ENCODE measurements at places on chromosomes 4 and X.
A peak's percentile ranks its signal among the peaks of the same experiment; 100 is the strongest.

DNA sequence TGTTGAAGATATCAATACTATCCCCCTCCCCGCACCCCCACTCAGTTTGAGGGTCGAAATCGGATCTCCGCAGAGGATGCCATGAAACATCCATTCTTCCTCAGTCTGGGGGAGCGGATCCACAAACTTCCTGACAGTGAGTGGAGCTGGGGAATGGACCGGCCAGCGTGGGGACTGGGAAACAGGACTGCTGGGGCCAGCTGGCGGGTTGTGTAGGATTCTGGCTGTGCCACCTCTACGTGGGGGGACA lies 5.5 kb upstream of the USP11 start:
- DNase-seq, result no peak

GRCh38 chrX:38732866-38733265 lies 68.4 kb upstream of the MID1IP1 start:
- no peak for DNase-seq

- no peak for DNase-seq
Measured at GRCh38 chr4:109665783-109666485, 37.3 kb downstream of the CASP6 start.

GRCh38 chr4:186272699-186273391 lies 6.9 kb downstream of the F11 start:
- no peak for DNase-seq

- no peak for DNase-seq
Measured at GRCh38 chrX:43224496-43224895, 431.6 kb upstream of the MAOA start.

- peak; percentile 56 for DNase-seq
Measured at GRCh38 chr4:106238820-106239420, 77.1 kb downstream of the TBCK start.

GRCh38 chr4:143346206-143346605 lies 9.5 kb downstream of the GAB1 start:
- no peak for DNase-seq

- peak; percentile 68 for DNase-seq
Measured at GRCh38 chr4:74189331-74190043, 31.6 kb downstream of the MTHFD2L start.

GRCh38 chr4:19455850-19456602 lies 795.7 kb upstream of the SLIT2 start:
- DNase-seq, result no peak

DNA sequence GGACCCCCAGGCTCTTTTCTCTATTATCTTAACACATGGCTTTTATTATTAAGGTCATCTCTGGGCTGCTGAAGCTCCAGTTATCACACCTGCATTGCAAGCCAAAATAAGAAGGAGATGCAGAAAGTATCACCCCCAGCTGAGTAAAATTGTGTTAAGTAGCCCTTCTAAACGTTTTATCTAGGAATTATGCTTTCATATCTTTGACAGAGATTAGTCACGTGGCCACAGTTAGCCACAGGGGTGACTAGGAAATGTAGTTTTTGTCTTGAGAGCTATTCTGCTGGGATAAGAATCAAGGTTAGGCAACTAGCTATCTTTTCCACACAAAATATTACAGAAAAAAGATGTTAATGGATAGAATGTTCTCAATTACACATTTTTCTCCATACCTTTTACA lies 102.1 kb downstream of the ANXA3 start:
- DNase-seq, result no peak

- DNase-seq, result no peak
Measured at GRCh38 chr4:152981278-152981677, 45.2 kb downstream of the FHDC1 start.

GRCh38 chr4:153533387-153533786 lies 67.2 kb downstream of the TMEM131L start:
- no peak for DNase-seq

- no peak for DNase-seq
Measured at GRCh38 chrX:153379508-153379907, 21.6 kb downstream of the PNMA6E start.

- no peak for DNase-seq
Measured at GRCh38 chr4:146407257-146407656, 114.5 kb downstream of the SLC10A7 start.

GRCh38 chr4:152045449-152045806 lies 284.6 kb upstream of the GATB start:
- no peak for DNase-seq

DNA sequence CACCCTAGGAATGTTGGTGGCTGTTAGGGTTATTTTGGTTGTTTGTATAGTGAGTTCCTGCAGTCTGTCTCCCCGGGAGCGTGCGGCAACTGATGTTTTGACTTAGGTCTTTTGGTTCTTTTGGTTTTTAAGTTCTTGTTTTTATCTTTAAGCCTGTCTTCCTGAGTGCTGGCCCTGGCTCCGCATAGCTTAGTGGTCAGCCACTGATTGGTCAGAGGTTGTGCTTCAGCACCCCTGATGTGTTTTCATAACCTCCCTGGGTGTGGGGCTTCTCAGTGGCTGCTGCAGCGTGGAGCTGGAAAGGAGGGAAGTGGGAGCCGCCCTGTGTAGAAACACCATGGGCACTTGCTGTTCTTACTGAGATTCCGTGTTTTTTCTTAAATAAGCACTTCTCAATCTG lies 5.1 kb downstream of the PIGG start:
- no peak for DNase-seq

DNA sequence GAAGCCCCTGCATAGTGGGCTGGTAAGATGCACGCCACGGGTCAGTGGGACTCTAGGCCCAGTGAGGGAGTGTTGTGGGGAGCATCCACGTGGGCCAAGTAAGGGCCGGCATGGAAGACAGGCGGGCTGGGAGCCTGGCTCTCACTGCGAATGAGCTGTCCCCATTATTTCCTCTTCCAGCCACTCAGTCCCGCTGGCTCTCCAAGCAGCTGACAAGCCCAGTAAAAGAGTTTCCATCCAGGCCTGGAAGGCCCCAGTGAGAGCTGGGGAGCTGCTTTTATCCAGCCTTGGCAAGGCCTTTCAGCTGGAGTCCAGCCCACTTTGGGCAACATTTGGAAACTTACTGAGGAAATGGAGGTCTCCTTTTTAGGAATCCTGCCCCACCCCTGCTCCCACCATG lies 24.9 kb downstream of the APLN start:
- no peak for DNase-seq

DNA sequence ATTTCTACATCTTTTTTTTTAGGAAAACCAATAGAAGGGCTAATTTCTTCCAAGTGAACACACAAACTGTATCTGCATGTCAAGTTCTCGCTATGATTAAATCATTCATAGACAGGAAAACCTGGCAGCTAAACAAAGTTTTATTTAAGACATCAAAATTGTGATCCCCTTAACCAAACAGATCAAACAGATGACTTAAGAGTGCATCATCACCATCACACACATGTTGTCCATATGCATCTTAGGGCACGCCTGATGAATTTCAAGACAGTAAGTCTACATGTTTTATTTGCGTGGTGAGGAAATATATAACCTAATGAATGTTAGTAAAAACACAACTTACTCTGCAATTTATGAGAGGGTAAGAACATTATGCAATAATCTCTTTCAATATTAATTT lies 317.0 kb upstream of the ANXA10 start:
- DNase-seq, result no peak

DNA sequence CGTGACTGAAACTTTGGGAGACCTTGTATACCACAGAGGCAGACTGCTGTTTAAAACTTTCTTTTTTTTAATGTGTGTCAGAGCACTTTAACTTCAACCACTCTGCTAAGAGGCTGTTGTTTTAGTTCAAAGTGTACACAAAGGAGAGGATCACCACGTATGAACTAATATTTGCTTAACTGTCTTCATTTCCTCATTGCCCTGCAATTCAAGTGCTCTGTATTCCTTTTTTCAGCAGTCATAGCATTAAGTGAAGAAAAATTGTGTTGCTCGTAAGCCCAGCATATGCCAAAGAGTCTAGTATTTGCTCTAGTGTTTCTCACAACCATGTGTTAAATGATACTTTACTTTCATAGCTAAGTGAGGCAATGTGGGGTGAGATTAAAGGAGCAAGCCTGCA lies 63.0 kb upstream of the HHIP start:
- no peak for DNase-seq

- DNase-seq, result no peak
Measured at GRCh38 chrX:108223585-108223984, 132.0 kb downstream of the ATG4A start.

DNA sequence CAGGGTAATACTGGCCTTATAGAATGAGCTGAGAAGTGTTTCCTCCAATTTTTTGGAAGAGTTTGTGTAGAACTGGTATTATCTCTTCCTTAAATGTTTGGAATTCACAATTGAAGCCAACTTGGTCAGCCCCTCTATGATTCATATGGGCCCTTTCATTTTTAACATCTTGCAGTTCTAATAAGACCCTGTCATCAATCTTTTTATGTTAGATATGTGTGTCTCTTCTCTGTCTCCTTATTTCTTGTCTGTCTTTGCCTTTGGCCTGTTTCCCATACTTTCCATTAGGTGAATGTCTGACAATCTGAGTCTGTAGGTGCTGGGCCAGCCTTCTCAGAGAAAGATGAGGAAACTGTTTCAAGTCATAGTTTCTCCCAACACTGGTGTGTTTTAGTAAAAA lies 88.7 kb downstream of the SLC16A2 start:
- no peak for DNase-seq

- DNase-seq, result peak; percentile 29
Measured at GRCh38 chrX:101287402-101287801, 3.7 kb downstream of the TAF7L start.

- DNase-seq, result peak; percentile 74
Measured at GRCh38 chr4:169268951-169269760, 1.6 kb downstream of the SH3RF1 start.

DNA sequence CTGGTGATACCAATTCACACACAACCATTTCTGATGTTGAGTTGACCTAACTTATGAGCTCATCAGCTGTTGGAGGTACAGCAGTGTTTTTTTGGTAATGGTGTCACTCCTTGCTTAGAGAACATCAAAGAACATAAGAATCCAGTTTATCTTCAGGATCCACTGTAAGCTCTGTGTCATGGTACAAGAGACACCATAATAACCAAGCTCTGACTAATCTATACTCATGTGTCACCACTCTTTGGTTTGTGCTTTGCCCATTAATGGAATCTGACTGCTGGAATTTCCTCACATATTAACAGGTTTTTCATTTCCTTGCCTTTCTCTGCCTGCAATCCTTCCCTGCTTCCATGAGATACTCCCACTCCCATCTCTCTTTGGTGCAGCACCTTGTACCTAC lies 735.1 kb upstream of the LCORL start:
- DNase-seq, result no peak

DNA sequence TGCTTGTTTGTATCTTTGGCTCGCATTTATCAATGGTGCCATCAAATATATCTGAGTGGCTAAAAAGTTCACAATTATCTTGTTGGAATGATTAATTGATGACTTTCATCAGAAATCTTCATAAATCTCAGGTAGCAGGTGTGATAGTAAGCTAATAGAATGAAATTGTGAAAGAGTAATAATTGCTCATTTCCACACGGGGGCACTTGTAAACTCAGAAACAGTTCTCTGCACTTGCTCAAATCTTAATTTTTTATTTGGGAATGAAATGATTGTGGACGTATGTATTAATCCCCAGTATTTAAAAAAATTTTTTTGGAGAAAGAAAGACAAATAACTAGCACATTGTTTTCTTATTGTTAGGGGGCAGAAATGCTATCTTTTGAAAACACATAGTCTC lies 132.8 kb downstream of the DTHD1 start:
- no peak for DNase-seq

GRCh38 chrX:36422368-36422767 lies 502.8 kb downstream of the CFAP47 start:
- DNase-seq, result no peak

GRCh38 chrX:78643874-78644273 lies 15.3 kb downstream of the RTL3 start:
- DNase-seq, result no peak

GRCh38 chrX:323721-324628 lies 5.4 kb upstream of the GTPBP6 start:
- DNase-seq, result peak; percentile 33

GRCh38 chr4:98226396-98226795 lies 34.8 kb upstream of the RAP1GDS1 start:
- no peak for DNase-seq

DNA sequence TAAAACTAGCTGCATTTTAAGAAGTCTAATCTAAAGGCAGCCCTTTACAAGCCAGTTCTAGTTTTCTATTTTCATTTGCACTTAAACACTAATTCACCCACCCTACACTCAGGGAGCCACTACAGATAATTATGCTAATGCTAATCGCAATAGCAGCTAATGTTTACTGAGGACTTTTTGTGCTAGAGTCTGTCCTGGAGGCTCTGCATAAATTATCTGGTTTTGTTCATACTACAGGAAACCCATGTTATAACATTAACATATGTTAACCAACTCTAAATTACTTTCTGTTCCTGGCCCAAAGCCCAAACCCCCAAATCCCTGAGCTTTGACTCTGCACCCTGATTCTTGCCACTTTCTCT lies 480 bp upstream of the RADX start:
- no peak for DNase-seq

- DNase-seq, result peak; percentile 11
Measured at GRCh38 chr4:94451051-94451694, 569 bp upstream of the PDLIM5 start.

- no peak for DNase-seq
Measured at GRCh38 chr4:18463987-18464559, 442.5 kb upstream of the LCORL start.

DNA sequence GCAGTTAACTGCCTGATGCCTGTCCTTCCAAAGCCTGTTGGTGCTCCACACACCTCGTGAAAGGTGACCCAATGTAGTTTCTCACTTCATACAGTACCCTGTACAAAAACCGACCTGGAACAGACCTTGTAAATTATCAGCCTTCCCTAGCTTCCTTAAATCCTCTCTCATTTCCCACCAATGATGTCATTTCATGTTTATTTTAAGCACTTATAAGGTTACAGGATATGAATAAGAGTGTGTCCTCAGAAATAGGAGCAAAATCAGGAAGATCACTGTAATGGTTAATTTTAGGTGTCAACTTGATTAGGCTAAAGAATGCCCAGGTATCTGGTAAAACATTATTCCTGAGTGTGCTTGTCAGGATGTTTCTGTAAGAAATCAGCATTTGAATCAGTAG lies 44.7 kb downstream of the TMEM150C start:
- no peak for DNase-seq

DNA sequence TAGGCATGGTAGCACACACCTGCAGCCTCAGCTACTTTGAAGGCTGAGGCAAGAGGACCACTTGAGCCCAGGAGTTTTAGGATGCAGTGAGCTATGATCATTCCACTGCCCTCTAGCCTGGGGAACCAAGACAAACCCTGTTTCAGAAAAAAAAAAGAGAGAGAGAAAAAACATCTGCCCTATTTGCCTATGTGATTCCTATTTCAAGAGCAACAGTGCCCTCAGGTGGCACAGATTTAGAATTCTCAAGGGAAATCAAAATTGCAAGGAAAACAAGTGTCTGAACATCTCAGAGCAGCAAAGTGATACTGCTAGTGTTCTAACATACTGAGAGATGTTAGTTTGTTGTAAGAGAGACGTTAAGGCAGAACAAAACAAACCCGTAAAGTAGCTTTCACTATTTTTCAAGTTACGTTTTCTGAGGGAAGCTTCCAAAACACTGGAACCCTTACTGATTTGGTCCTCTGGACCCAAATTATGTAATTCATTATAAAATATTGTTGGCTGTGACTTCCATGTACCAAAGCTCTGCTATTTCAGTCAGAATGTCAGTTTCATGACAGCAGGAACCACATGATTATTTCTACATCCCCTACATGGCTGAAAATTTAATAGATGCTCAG lies 7.9 kb downstream of the BDH2 start:
- DNase-seq, result peak; percentile 70

- DNase-seq, result peak; percentile 33
Measured at GRCh38 chr4:152640058-152640921, 39.5 kb downstream of the TMEM154 start.

GRCh38 chr4:180794333-180794732 lies 1448.9 kb upstream of the TENM3 start:
- DNase-seq, result no peak

GRCh38 chr4:123346951-123347350 lies 49.6 kb upstream of the SPRY1 start:
- DNase-seq, result no peak
